ENCODE measurements at places on chromosomes 3 and 15. TPM values are rescaled to one million over a fixed set of nuclear protein-coding genes. Genes with fewer than 3 reads are reported as not detected.

The CCDC9B gene
- 0.24 TPM for total RNA-seq

The ZBTB20 gene
- total RNA-seq, result 4.5 TPM

- no peak overlapping the region for H3K27ac ChIP-seq
- H3K4me1 ChIP-seq, result no peaks in the 10 kb centered on the region
- peaks cover 11% of the 10 kb centered on the region for H3K27me3 ChIP-seq
- H3K4me3 ChIP-seq, result no peak overlapping the region
These were observed 68.2 kb upstream of the NTRK3 start for GRCh38 chr15:88324741-88325065.

DNA sequence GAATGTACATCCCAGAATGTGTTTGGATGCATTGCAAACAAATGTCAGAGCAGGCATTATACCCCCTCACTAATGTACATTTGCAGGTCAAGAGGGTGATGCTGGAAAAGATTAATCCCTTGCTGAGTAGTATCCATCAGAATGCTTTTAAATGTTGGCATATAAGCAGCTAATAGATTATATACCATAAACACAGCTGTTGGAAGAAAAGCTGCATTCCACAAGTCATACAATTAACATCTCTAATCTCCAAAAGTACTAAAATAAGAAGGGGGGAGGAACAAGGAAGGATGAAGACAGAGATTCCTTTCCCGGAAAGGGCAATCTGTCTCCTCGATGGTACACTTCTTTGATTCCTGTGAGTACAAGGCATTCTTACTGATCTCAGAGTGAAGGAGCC lies 445.7 kb upstream of the CDIN1 start:
- no peak for DNase-seq
- H3K4me3 ChIP-seq, result no peak overlapping the region
- no peaks in the 10 kb centered on the region for H3K36me3 ChIP-seq
- no peaks in the 10 kb centered on the region for H3K4me1 ChIP-seq
- H3K27me3 ChIP-seq, result no peaks in the 10 kb centered on the region

- DNase-seq, result no peak
- H3K36me3 ChIP-seq, result peaks cover 10% of the 10 kb centered on the region
- no peak overlapping the region for H3K27ac ChIP-seq
- no peak overlapping the region for H3K4me3 ChIP-seq
- no peaks in the 10 kb centered on the region for H3K27me3 ChIP-seq
These were observed 118.9 kb downstream of the DPH6 start for GRCh38 chr15:35427091-35427490.

DNA sequence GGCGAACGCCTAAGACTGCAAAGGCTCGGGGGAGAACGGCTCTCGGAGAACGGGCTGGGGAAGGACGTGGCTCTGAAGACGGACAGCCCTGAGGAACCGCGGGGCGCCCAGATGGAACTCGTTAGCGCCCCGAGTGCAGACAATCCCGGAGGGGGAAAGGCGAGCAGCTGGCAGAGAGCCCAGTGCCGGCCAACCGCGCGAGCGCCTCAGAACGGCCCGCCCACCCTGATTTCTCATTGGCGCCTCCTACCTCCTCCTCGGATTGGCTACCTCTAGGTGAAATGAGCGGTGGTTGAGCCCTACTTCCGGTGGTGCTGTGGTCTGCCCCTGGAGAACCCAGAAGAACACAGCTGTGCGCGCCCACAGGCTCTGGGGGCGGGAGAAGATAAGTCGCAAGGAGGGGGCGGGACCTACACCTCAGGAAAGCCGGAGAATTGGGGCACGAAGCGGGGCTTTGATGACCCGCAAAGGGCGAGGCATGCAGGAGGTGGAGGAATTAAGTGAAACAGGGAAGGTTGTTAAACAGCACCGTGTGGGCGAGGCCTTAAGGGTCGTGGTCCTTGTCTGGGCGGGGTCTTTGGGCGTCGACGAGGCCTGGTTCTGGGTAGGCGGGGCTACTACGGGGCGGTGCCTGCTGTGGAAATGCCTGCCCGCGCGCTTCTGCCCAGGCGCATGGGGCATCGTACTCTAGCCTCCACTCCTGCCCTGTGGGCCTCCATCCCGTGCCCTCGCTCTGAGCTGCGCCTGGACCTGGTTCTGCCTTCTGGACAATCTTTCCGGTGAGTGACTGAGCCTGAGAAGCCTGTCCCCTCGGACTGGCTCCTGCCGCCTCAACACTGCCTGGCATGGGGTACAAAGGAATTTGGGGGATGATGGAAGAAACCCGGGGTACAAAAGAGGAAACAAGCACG lies at the start of gene OGG1:
TSS of gene OGG1 (plus strand) at position 308 of the 911 bp plus-strand sequence. CDS start at position 643, 335 bp downstream.
- H3K27me3 ChIP-seq, result no peaks in the 10 kb centered on the region
- peaks cover 35% of the 10 kb centered on the region for H3K4me1 ChIP-seq
- H3K27ac ChIP-seq, result peak within 1 kb of the TSS; percentile 94
- H3K4me3 ChIP-seq, result peak within 1 kb of the TSS; percentile 98
- DNase-seq, result peak; percentile 95

DNA sequence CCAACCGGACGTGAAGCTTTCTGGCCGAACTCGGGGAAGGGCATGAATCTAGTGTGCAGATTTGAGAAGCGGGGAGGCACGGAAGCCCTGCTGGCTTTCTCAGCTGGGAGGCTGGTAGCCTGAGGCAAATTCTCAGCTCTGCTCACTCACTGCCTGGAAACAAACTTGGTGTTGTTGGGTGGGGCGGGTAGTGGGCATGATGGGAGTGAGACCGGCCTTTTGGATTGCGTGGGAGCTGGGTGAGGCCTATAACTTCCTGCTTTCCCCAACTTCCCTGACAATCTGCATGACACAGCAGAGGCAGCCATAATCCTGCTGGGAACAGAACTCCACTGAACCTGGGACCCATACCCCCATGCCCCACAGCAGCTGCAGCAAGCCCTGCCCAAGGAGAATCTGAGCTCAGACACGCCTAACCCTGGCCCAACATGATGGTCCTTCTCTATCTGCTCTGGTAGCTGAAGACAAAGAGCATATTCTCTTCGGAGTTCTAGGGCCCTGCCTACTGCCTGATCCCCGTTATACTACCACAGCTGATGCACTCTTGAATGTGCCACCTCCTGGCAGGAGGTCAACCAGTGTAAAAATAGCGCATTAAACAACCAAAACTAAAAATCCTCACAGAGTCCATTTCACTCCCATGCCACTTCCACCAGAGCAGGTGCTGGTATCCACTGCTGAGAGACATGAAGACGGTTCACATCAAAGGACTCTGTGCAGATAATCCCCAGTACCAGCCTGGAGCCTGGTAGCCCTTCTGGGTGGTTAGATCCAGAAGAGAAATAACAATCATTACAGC lies 44.7 kb downstream of the CEP70 start:
- no peaks in the 10 kb centered on the region for H3K27me3 ChIP-seq
- no peak for DNase-seq
- no peak overlapping the region for H3K4me3 ChIP-seq
- H3K4me1 ChIP-seq, result peaks cover 9% of the 10 kb centered on the region
- peaks cover 88% of the 10 kb centered on the region for H3K36me3 ChIP-seq

Data from activated naive CD8-positive, alpha-beta T cell treated with anti-CD3 and anti-CD28 coated beads for 36 hours (primary cell).